ENCODE measurements at places on chromosomes 5 and 9.

DNA sequence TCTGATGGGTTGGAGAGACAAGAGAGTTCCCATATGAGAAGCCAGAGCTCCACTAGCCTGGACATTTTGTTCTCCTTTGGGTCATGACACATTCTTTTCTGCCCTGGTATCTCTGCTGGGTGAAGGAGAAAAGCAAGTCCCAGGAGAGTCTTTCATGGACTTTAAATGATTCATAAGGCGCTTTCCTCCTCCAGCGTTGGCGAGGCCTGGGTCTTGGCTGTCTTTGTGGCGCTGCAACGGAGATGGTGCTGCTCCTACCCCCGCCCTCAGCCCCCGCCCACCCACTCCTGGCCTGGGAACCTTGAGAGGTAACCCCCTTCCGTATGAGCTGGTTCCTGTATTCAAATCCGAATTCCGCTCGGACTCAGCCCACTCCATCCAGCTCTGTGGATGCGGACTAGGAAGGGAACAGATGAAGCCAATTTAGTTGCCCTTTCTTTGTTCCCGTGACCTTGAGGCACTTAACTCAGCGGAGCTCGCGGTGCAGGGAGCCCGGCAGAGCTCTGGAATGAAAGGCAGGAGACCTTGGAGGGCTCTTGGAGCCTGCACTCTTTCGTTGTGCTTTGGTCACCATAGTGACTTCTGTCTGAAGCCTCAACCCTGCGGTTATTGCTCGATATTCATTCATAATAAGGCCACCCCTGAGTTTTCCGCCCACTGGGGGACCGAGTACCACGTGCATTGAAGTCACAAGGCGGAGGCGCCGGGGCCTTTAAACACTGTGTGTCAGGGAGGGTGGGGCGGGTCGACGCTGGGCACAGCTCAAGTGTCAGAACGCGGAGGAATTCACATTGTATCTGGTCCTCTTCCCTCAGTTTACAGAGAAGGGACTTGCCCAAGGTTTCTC is 14.0 kb upstream of the PWWP2A start:
- peak; percentile 56 for DNase-seq

DNA sequence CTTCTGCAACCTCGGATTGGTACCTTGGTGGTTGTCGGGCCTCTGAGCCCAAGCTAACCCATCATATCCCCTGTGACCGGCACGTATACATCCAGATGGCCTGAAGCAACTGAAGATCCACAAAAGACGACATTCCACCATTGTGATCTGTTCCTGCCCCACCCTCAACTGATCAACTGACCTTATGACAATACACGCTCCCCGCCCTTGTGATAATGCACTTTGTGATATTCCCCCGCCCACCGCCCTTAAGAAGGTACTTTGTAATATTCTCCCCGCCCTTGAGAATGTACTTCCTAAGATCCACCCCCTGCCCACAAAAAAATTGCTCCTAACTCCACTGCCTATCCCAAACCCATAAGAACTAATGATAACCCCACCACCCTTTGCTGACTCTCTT is 16.5 kb upstream of the TOR1B start:
- DNase-seq: no peak

GRCh38 chr9:68843239-68843638 is 138.2 kb downstream of the PIP5K1B start:
- no peak for DNase-seq

DNA sequence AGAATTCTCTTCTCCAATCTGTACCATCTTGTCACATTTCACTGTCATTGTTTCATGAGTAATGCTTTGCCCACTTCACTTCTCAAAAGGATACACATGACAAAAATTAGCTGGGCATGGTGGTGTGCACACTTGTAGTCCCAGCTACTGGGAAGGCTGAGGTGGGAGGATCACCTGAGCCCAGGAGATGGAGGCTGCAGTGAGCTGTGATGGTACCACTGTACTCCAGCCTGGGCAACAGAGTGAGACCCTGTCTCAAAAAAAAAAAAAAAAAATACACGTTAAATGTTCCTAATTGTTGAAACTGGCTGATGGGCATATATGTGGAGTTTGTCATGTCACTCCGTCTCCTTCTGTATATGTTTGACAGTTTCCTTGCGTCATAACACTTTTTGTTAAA is 36.3 kb upstream of the HSD17B3 start:
- DNase-seq: no peak

DNA sequence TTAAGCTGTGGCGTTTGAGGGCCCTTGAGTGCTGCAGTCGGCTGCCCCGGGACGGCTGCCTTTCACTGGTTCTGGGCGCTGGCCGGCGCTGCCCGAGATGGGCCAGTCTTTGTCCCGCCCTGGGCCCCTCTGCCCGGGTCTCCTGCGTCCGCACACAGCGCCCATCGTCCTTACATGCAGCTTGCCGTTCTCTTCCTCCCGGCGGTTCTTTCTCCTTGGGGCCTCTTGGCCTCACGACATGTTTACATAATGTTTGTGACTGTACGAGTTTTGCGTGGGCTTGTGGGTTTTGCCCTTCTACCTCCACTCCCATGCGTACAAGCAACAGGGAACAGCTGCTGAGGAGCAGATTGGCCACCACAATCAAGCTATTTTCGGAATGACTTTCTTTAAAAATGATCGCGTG is 618 bp downstream of the TNPO1 start:
- peak; percentile 51 for DNase-seq

- DNase-seq: no peak
Observed at GRCh38 chr9:135329571-135330306, 149.8 kb upstream of the PPP1R26 start.

- DNase-seq: no peak
Observed at GRCh38 chr5:146586752-146587151, 70.8 kb upstream of the GPR151 start.

DNA sequence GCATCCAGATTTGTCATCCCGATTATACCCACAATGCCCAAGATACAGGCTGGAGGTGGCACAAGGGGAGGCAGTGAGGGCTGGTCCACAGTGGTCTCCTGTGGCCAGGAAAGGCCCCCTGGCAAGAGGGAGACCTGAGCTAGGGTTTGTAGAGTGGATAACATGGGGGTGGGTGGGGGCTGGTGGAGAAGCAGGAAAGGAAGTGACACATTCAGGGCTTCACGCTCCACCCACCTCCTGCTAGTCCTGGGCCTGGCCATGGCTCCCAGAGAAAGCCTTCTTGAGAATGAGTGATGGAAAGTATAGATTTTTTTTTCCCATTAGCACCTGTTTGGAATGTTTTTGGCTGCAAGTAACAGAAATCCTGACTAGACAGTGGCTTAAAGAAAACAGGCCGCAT is 81.3 kb downstream of the ANKRD33B start:
- DNase-seq: no peak

- DNase-seq: peak; percentile 90
Observed at GRCh38 chr5:65041296-65042158, 272.8 kb downstream of the CWC27 start.

Measured in fibroblast of skin of right biceps (primary cell).